ENCODE measurements at places on chromosomes 7 and 10.

DNA sequence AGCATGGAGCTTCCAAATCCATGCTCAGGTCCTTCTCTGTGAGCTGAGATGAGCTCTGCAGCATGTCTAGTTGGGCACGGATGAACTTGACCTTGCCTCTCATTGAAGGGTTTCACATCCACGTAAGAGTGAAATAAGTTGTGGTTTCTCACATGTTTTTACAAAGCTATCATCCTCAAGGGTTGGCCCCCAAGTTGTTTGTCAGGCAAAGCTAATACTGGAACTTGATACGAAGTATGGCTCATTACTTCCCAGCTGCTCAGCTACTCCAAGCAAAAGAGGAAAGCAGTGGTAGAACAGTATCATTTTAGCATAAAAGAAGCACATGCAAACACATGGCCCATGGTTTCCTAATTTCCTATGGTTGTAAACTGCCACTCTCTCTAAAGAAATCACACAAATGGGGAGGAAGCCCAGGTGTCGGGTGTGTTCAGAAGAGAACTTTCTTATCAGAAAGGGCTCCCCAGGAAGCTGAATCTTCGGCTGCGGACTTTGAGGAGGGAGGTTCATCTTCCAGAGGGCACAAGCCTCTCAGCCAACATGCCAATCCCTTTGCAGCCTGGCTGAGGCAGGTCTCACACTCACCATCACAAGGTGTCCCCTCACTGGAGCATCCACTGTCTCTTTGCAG is 45.3 kb downstream of the PDLIM1 start:
- no peak for DNase-seq

GRCh38 chr10:86079088-86079487 is 287.5 kb downstream of the GRID1 start:
- DNase-seq, result no peak

DNA sequence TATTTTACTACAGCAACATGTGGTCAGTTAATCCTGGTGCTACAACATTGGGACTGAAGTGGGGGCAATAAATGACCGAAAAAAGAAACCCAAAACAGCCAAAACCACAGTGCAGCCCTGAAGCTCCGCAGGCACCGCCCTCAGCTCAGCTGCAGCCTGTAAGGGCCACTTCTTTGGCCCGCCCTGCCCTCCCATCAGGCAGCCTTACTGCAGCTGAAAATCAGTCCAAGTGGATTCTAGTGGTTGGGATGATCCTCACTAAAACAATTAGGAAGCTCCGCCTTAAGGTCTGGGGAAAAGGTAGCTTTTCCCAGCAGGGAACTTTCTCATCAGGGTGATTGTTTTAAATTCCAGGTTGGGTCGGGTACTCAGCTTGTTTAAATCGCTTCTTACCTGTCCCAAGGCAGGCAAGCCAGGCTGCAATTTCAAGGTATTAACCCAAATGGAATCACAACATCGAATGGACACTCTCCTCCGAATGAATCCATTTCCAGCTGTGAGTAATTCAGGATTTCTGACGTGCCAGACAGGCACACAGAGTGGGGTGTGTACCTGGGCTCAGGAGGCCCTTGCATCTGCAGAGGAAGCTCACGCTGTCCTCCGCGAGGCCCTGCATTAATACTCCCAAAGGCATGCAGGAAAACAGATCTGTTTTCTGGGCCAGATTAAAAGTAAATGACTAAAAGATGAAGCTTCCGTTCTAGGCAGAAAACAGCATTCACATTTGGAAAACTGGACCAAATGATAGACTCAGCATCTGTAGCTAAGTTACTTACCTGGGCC is 104.3 kb downstream of the CREB5 start:
- no peak for DNase-seq

GRCh38 chr7:22138106-22138505 is 192.4 kb upstream of the CDCA7L start:
- no peak for DNase-seq

GRCh38 chr7:111735661-111736551 is 173.6 kb upstream of the IMMP2L start:
- DNase-seq, result peak; percentile 88

- DNase-seq, result no peak
Observed at GRCh38 chr10:70472799-70473454, 5.6 kb upstream of the PALD1 start.

DNA sequence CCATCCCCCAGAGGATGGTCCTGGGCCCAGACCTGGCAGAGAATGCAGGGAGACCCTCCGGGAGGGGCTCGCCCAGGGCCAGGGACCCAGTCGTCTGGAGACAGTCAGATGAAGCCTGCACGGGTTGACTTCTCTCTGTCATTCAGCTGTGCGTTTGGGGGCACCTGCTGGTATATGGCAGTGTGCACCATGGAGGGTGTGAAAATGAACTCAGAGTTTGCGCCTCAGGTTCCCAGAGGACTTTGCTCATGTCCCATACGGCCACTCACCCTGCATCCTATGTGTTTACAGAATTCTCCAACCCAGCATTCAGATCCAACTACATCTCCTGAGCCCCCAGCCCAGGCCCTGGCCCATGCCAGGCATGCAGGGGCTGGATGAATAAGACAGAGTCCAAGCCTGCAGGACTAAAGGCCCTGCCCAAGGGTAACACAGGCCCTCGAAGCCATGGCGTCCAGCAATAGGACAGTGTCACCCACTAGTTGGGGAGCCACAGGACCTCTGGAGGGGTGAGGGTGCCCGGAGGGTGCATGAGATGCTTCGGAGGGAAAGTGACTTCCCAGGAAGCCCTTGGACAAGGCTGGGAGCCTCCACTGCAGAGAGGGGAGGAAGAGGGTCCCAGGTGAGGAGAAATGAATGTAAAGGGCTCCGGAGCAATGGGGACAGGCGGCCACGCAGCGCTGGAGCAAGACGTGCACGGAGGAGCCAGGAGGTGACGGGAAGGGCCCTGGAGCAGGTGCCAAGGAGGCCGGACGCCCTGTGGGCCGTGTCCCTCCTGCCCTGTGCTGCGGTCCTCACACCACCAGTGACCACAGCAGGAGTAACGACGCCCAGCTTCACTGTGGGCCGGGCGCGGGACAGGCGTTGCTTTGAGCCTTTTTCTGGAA is 36.3 kb downstream of the CALML3 start:
- DNase-seq, result no peak

GRCh38 chr7:148987751-148988512 is 40.4 kb downstream of the PDIA4 start:
- peak; percentile 75 for DNase-seq

DNA sequence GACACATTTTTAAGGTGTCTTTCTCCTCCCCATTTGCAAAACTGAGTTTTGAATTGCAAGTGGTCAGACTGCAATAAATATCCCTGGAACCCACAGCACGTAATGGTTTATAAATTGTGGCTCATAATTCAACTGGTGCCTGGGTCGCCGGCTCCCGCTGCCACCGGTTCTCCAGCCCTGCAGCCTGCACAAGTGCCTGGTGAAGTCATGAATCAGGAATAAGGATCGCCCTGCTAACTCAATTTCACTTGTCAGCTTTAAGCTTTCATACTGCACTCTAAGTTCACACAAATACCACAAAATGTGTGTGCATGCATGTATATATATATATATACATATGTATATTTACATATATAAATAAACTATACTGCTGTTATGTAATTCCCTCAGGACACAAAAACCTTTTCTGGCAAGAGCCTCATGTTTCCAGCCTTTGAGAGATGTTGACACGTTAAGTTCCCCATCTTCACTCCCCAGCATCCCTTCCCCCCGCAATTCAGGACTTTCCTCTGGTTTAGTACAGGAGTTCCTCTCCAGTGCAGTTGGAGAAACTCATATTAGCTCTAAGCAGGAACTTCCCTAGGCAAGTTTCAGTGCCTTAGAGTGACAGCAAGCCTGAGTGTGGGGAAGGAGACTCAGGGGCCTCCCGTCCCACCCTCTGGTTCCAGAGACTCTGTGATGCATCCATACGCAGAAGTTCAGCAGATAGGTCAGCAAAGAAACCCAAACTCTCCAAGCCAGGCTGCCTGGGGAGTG is 129.2 kb upstream of the UNC5B start:
- DNase-seq, result no peak

GRCh38 chr7:68216051-68216450 is 1219.4 kb downstream of the TYW1 start:
- no peak for DNase-seq

GRCh38 chr7:90485734-90486316 is 16.4 kb downstream of the PTTG1IP2 start:
- no peak for DNase-seq

- DNase-seq, result no peak
Observed at GRCh38 chr7:11237742-11238141, 264.1 kb downstream of the PHF14 start.

- DNase-seq, result no peak
Observed at GRCh38 chr7:1460821-1461645, 1.8 kb upstream of the MICALL2 start.

- no peak for DNase-seq
Observed at GRCh38 chr10:72574636-72575035, 51.2 kb downstream of the MICU1 start.

DNA sequence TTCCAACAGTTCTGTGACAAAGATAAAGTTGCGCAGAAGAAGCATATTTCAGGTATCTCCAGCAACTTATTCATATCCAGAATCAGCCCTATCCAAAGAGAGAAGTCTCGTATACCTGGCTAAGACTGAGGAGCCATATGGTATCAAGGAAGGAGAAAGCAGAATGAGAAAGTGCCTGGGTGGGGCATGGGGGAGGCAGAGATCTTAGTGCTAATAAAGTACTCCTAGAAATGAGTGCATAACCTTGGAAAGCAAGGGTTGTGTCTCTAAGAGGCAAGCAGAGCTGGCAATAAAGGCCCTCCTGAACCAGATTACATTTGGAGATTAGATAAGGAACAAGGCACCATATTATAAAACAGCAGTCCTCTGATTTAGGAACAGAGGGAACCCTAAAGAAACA is 12.7 kb downstream of the TASOR2 start:
- no peak for DNase-seq

GRCh38 chr10:129416956-129417765 is 49.9 kb upstream of the MGMT start:
- DNase-seq, result no peak

- DNase-seq, result no peak
Observed at GRCh38 chr7:53947732-53948131, 594.4 kb upstream of the VSTM2A start.

GRCh38 chr10:63760708-63761047 is 239.5 kb downstream of the REEP3 start:
- no peak for DNase-seq

DNA sequence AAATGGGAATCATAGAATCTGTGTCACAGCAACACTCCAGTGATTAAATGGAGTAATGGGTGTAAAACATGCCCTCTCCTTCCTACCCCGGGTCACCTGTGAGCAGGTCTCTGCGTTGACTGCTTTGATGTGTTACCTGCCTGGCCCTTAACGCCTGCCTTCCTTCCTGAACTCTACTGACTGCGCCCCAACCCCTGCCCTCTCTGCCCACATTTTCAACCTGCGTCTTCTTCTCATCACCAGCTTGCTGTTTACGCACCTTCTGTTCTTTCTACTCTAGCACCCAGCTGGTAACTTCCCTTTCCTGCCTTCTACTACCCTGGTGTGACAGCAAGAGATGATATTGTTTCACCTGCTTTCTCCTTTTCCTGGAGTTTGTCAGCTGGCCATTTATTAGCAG is 303.0 kb upstream of the LRGUK start:
- no peak for DNase-seq

DNA sequence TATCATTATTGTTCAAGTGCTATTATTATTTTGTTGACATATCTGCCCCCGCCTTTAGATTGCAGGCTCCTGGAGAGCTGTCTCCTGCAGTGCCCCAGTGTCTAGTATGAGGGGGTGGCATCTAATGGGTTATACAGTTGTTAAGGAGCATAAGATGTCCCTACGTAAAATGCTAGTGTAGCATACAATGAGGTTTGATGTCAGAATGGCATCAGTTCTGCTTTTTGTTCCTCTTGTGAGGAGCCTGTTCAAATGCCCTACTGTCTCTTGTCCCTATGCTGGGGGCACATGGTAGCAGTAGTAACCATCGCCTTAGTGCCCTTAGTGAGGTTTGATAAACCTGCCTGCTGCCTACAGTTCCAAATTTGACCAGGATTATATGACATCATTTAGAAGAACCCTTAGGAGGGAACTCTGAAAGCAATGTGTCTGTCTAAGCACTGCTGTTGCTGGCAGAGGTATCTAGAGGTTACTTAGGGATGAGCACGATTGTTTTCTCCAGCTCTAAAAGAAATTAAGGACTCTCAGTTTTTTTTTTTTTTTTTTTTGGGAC is 9.7 kb downstream of the CREM start:
- DNase-seq, result no peak

- no peak for DNase-seq
Observed at GRCh38 chr7:69654849-69655707, 56.8 kb downstream of the AUTS2 start.

- DNase-seq, result no peak
Observed at GRCh38 chr7:2114926-2115759, 117.6 kb downstream of the MAD1L1 start.

- peak; percentile 18 for DNase-seq
Observed at GRCh38 chr7:50982626-50983025, 199.9 kb upstream of the GRB10 start.

DNA sequence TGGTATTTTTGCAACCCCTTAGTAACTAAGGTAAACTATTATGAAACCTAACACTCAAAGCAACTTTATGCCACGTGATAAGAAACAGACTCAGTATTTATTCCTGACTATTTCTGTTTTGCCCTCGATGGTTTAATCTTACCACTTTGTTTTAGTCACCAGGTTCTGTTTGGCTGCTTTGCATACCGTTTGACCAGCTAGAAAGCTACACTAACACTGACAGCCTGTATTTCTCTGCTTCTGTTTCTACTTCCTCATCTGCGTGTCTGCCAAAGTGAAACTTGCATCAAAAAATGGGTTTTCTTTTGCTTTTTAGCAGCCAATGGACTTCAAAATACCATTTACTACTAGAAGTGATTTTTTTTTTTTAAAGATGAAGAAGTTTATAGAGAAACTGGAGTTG is 802.5 kb downstream of the GRM8 start:
- no peak for DNase-seq

DNA sequence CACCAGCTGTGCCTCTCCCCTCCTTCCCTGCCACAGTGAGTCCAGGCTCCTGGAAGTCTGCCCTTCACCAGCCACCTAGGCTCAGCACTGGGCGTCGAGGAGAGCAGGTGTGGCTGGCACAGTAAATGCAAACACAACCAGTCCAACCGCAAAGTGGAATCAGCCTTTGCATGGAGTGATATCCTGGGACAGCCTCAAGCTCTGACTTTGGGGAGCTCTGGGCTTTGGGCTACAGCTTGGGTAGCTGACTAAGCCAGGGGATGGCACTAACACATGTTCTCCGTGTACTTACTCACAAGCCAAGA is 312.4 kb downstream of the KCNMA1 start:
- DNase-seq, result no peak

Data from RKO (cell line).